ENCODE measurements at places on chromosomes 6 and 20. TPM values are rescaled to one million over a fixed set of nuclear protein-coding genes. Genes with fewer than 3 reads are reported as not detected.
A peak's percentile ranks its signal among the peaks of the same experiment; 100 is the strongest.

DNA sequence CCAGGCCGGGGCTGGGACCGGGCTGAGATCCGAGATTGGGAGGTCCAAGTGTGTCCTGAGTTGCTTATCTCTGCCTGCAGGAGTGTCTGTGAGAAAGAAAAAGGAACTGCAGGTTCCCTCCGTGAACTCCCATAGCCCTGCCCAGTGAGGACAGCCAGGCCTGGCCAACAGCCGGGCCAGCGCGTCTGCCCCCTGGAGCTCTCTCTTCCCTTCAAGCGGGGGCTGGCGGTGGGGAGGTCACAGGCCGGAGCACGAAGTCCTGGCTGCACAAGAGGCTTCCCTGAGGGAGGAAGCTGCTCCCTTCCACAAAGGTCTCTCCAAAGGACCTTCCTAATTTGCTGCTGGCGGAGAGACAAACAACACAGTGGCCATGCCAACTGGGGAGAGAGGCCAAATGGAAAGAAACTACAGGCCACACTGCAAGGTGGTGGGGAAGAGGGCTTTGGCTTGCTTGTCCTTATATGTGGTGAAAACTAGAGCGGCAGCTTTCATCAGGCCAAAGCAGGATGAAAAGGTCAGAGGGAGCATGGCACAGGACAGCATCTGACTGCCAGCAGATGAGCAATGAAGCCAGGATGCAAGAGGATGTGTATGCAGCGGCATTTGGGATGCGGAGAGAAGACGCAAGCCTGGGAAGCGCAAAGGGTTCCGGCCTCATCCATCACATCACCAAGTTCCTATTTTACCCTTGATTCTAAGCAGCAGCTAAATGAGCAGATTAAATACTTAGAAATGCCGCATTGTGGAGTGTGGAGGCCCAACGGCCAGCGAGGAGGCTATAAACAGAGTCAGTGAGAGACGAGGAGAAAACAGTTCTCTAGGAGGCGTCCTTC lies 260.0 kb downstream of the ERMARD start:
- no peak for DNase-seq

- DNase-seq = no peak
Measured at GRCh38 chr6:71289039-71289801, 609 bp downstream of the OGFRL1 start.

DNA sequence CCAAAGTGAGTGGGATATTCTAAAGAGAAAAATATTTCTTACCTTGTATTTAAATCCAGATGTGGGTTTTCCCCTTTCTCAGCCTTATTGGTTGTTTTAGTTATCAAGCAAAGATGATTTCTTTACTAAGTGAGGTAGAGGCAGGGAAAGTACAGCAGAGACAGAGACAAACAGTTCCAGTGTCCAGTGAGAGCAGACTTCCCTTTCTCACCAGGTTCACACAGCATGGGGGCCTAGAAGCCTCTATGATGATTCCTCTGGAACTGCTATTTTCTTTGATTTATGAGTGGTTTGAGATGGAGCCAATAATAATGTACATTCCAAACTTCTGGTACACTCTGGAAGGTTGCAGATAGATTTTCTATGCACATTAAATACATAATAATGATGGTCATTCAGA lies 234.0 kb upstream of the MARCKS start:
- DNase-seq = no peak

GRCh38 chr6:168367285-168367751 lies 47.7 kb upstream of the DACT2 start:
- DNase-seq = no peak

DNA sequence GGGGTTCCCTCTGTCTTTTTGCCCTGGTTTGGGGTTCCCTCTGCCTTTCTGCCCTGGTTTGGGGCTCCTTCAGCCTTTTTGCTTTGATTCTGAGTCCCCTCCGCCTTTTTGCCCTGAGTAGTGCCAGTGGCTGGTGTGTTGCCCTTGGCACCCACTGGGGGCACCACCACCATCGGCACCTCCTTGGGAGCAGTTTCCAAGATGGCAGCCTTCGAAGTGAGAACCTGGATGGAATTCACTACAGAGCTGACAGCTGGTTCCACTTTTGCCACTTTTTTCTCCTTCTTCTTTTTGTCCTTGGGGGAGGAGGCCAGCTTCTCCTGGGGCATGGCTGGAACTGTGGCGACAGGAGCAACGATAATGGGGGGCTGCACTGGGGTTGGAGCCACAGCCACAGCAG lies 22.2 kb downstream of the RRBP1 start:
- no peak for DNase-seq

- DNase-seq = no peak
Measured at GRCh38 chr20:53739799-53740785, 146.5 kb upstream of the ZNF217 start.

- no peak for DNase-seq
Measured at GRCh38 chr6:124869416-124869815, 92.8 kb upstream of the RNF217 start.

GRCh38 chr20:19433371-19434350 lies 221.2 kb downstream of the SLC24A3 start:
- no peak for DNase-seq

DNA sequence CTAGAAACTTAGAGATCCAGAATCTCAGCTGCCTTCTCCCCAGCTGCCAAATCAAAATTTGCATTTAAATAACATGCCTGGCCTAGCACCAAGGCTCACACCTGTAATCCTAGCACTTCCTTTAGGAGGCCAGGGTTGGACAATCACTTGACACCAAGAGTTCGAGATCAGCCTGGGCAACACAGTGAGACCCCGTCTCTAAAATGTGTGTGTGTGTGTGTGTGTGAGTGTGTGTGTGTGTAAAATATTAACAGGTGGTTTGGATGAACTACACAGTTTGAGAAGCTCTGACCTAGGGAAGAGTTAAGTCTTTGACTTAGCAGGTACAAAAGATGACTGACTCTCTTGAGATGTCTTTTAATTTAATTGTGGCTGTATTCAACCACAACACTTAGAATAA lies 20.2 kb upstream of the CD2AP start:
- DNase-seq = no peak

- DNase-seq = no peak
Measured at GRCh38 chr20:40748182-40748581, 59.1 kb upstream of the MAFB start.

DNA sequence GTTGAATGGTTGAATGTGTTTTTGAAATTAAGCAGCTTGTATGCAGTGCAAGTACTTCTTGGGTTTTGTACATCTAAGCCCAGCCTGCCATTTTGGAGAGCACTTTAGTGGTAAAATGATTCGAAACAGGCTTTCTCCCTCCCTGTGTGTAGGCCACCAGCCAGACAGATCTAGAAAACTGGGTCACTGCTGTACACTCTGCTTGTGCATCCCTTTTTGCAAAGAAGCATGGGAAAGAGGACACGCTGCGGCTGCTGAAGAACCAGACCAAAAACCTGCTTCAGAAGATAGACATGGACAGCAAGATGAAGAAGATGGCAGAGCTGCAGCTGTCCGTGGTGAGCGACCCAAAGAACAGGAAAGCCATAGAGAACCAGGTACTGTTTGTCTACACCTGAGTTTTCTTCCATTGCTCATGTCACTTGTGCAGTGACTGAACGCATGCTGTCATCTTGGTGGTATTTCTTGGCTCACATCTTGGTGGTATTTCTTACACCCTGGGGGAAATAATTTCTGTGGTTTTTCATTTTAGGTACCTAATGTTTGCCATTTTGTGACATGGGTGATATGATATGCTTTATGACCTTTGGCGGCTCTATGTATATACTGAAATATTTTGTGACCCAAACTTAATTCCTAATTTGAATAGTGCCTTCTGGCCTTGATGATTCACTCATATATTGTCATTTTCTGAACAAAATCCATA lies 115.7 kb upstream of the CLDN20 start:
- DNase-seq = no peak

DNA sequence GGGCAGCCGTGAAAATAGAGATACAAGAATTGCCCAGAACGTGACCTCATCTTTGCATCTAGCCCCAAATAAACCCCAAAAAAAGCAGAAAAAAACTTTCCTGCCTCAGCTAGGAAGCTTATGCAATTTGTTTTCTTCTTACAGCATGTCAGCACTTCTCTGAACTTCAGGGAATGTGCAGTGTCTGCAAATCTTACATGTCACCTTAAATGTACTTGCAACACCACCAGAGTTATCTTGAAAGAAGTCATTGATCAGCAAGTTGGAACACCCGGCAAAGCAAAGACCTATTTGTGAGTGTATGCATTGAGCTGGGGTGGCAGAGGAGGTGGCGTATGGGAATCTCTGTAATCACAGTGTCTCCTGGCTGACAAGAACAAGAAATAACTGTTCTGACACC lies 123.4 kb downstream of the PKHD1 start:
- no peak for DNase-seq

DNA sequence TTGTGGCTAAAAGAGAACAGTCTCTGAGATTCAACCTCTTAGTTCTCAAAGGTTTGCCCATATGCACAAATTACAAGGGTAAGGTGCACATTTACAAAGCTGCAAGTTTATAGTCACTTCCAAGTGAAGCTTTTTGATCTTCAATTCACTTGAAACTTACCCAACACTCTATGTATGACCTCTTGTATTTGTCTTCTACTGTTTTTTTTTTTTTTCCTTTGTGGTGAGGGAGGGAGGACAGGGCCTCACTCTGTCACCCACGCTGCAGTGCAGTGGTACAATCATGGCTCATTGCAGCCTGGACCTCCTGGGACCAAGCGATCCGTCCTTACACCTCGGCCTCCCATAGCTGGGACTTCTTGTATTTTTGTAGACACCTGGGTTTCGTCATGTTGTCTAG lies 4.5 kb upstream of the FOXO3 start:
- DNase-seq = no peak

DNA sequence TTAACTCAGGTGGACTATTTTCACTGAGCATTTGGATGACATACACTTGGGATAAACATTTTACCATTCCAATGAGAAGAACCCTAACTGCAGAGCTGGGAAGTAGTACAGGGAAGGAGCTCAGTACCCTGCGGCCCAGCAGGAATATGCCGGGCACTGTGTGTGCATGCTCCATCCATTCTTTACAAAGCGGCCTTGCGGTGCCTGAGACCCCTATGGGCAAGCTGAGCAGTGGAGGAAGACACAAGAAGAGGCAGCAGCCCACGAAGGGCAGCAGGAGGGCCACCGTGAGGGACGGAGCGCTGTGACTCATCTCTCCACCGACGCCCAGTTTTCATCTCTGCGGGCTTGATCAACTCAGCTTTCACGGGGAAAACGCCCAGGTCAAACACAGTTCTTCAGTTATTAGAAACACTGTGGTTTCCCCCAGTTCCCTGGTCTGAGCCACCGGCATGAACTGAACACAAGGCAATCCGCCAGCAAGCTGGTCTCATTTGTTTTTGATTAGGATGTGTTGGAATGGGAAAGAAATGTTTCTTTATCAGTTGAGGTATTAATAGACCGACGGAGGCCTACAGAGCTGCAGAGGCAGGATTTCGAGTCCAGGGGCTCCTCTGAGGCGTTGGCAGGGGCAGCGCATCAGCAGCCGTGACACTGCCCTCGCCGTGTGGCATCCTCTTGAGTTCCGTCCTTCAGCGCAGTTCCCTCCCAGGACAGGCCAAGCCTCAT lies 44.9 kb downstream of the IRF4 start:
- no peak for DNase-seq

DNA sequence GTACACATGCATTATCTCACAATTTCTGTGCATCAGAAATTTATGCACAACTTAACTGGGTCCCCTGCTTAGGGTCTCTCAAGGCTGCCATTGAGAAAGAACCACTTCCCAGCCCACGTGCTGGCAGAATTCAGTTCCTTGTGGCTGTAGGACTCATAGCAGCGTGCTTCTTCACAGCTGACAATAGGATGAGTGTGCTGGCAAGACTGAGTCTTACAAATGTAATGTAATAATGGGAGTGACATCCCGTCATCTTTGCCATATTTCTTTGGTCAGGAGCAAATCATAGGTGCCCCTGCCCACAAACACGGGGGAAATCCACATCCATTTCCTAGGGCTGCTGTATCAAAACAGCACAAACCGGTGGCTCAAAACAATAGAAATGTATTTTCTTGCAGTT lies 77.4 kb downstream of the FIG4 start:
- no peak for DNase-seq

GRCh38 chr20:44814937-44815336 lies 4.6 kb upstream of the RIMS4 start:
- no peak for DNase-seq

- no peak for DNase-seq
Measured at GRCh38 chr6:48429021-48429420, 318.0 kb upstream of the PTCHD4 start.

- DNase-seq = peak; percentile 29
Measured at GRCh38 chr6:11744753-11745152, 33.9 kb downstream of the ADTRP start.

DNA sequence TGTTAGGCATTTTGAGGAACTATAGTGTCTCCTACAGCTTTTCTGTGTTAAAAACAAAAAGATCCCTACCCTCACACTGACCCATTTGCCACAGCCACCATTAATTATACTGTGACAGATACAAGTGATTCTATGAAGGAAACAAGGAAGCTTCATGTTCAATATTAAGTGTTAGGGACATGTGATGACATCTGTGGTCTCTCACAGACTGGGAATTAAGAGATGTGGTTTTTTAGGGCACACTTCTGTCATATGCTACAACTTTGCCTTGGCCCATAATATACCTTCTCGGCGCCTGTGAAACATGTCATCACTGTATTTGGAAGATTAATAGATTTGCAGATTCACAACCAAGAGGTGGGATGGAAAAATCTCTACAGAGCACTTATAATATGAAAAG lies 102.9 kb upstream of the TCF21 start:
- no peak for DNase-seq

The PCK1 gene
- total RNA-seq = 4.2 TPM

The FOXC1 gene
- 109 TPM for total RNA-seq

The ACSS2 gene
- 65.9 TPM for total RNA-seq

The LY6G6C gene
- total RNA-seq = not detected

The ZBTB46 gene
- 9.9 TPM for total RNA-seq

The TRIM10 gene
- total RNA-seq = not detected

The HLA-DQB1 gene
- 11.1 TPM for total RNA-seq

The HSPA1L gene
- total RNA-seq = 1.2 TPM

Measured in thoracic aorta (tissue), 2 donors.